ENCODE measurements at places on chromosomes 16 and 17.

DNA sequence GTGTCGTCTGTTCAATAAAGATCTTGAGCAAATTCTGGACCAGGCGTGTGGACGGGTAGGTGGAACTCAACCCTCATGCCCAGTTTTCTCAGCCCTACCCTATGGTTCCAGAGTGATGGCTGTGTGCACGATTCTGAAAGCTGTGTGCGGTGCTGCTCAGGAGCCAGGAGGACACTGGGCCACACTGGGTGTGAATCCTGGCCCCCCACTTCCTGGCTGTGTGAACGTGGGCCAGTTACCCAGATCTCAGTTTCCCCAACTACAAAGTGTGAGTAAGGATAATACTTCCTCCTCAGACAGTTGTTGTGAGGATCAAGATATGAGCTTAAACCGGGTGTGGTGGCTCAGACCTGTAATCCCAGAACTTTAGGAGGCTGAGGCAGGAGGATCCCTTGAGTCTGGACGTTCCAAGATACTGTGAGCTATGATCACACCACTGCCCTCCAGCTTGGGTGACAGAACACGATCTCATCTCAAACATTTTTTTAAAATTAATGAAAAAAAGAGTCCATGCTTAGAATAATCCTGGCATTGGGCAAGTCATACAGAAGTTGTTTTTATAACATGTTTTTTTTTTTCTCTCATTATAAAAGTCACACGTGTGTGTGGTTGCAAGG lies 14.7 kb upstream of the MPRIP start:
- no peak for DNase-seq

DNA sequence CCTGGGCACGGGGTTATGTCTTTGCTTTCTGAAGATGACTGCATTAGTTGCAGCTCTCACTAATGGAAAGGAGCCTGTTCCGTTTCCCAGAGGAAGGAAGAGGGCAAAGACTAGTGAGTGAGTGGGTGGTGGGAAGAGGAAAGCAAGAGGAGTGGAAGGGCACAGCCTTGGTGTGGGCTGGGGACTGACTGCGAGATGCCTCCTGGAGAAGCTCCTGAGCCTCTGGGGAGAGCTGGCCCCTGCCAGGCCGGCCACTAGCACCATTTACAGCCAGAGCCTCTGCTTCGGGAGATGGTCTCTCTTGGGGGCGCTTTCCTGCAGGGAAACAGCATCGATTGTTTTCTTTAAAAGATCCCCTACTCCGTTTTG lies 825 bp upstream of the RHBDL3 start:
- no peak for DNase-seq

- DNase-seq, result no peak
These were observed 74.6 kb downstream of the SYCE1L start for GRCh38 chr16:77273815-77274214.

- DNase-seq, result no peak
These were observed 9.8 kb downstream of the FSCN2 start for GRCh38 chr17:81537856-81538555.

DNA sequence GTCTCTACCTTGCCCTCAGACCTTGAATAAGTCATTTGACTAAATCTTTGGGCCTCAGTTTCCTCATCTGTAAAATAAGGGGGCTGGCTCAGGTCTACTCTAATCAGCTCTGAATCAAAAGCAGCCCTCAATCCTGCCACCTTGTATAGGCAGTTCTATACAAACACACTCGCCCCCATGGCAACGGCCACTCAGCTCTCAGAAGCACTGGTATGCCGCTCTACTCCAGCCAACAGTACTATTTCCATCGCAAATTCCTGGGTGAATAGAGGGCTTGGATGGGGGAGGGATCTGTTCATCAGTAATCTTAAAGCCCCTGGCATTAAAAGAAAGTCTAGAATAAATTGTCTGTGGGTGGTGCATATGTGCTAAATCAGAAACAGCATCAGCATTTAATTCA lies 21.2 kb upstream of the TAOK1 start:
- no peak for DNase-seq

DNA sequence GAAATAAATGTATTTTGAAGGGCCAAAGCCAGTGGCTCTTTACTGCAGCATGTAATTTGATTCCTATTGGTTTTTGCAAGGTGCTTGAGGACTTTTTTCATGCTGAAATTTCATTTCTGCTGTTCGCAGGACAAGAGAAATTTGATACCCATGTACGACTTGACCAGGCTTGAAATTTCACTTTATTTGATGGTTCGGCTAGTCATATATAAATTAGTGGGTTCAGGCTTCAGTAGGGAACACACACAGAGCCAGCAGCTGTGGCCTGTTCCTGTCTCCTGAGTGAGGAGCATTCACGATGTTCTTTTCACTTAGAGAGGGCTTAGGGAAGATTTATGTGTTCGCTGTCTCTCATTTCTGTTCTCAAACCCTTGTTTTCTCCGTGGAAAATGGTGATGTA lies 258.4 kb upstream of the CACNG5 start:
- DNase-seq, result no peak

DNA sequence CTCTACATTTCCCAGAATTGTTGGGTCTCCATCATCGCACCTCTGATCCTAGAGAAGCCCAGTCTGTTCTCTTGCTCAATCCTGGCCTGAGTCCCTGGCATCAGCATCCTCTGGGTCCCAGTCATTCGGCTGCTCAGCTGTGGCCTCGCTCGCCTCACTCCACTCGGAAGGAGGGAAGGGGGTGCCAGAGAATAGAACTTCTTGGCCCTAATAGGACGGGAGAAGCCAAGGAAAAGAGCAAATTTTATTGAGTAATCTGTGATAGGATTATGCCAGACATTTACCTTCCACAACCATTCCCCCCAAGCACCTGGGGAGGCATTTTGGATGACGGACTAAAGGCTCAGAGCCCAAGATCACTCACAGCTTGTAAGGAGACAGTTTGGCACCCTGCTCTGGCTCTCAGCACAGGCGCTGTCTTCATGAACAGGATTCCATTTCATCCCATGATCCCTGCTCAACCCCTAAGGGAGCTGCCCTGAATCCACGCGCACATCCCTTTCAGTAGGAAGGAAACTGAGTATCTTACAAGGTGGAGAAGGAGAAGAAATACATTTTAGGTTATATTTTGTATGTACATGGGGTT lies 498 bp upstream of the CLEC10A start:
- DNase-seq, result no peak

DNA sequence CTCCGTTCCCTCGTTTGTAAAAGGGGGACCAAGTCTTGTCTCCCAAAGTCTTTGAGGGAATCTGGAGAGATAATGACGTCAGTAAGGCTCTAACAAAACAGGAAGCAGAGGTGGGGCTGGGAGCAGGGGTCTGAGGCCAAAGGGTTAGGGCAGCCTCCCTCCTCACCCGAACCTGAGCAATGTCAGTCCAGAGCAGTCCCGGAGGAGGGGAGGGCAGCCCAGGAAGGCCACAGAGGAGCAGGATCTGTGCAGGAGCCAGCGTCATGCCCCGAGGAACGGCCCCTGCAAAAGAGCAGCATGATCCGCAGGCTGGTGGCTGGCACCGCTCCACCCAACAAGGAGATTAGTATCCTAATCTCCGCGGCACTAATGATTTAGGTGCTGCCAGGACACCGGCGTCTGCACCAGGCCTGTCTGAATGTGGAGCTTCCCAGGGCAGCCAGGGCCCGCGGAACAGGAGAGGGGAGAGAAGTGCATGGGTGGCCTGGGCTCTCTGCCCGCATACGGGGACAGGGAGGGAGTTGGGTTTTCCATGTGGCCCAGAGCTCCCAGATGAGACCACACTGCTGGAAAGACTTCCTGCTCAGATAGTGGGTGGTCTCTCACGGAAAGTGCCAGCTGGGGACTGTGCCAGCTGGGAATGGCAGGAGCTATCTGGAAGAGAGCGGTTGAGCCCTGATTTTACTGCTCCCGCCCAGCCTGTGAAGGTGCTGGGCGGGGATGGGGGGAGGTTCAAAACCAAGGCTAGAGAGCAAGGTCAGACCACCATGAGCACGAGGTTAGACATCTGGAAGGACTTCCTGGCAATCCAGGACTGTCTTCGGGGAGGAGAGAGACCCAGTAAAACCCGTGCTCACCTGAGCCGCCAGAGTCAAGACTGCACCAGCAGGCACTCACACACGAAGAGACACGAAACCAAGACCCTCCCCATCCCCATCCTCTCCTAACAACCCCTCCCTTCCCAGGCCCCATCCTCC lies 11.0 kb upstream of the KRT17 start:
- DNase-seq, result no peak

DNA sequence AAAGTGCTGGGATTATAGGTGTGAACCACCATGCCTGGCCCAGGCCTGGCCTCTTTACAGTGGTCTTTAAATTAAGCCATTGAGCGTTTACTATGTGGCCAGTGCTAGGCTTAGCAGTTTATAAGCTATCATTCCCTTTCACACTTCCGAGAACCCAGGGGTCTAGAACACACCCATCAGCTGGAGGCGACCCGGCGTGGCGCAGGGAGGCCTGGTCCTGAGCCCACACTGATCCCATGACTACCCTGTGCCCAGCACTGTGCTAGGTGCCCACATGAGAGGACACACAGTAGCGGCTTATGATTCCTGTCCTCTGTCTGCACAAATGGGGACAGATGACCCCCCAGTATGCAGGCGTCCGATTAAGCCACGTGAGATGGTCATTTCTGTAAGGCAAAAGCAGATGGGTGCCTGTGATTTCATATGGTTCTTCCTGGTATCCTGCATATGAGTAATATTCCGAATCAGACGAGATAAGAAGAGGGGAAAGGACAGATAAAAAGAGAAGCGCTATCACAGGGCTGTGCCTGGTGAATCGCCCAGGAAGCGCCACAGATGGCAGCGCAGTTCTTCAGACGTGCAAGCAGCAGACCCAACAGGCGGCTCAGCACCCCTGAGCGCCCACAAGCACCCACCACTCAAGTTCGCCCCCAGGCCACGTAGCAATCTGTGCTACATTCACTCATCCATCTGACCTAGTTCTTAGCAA lies 5.3 kb downstream of the OSGIN1 start:
- no peak for DNase-seq

DNA sequence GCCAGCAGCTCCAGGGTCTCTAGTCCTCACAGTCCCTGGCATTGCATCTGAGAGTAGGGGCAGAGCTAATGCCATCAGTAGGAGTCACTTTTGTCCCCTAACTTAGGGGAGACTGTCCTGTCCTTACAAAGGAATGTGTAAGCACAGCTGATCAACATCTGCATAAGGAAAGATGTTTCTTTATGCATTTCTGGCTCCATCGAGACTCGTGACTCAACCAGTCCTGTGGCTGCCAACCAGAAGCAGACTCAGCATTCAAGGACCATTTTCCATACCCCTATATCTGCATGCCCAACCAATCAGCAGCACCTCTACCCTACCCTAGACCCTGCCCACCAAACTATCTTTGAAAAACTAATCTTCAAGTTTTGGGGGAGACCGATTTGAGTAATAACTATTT lies 8.2 kb upstream of the MPP2 start:
- DNase-seq, result no peak

GRCh38 chr16:72468582-72468981 lies 296.6 kb upstream of the PMFBP1 start:
- DNase-seq, result no peak

DNA sequence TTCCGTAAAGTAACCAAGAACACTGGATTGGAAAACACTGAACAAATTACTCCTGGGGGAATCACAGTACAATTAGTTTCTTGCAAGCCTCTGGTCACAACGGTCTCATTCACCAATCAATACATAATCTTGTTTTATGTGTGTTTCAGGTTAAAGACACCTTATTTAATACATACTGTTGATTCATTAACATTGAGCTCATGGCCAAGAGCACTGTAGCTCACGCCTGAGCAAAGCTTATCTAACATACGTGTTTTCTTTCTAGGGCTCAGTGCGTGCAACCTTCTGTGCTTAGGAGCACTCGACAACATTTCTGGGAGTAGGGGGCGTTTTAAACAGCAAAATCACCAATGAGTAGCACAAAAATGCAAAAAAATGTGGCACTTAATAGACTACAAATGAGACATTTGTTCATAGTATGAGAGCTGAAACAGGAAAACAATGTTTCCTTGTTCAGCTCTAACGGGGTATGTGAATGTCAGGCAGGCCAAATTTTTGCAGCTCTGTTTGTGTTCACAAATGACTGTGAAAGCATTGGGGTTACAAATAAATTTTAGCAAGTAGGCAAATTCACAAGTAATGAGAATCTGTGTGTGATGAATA lies 206.2 kb downstream of the CNTNAP4 start:
- DNase-seq, result no peak

- no peak for DNase-seq
These were observed 77.5 kb downstream of the MRTFB start for GRCh38 chr16:14148569-14148968.

- DNase-seq, result no peak
These were observed 1.8 kb upstream of the CBFA2T3 start for GRCh38 chr16:88978608-88979346.

DNA sequence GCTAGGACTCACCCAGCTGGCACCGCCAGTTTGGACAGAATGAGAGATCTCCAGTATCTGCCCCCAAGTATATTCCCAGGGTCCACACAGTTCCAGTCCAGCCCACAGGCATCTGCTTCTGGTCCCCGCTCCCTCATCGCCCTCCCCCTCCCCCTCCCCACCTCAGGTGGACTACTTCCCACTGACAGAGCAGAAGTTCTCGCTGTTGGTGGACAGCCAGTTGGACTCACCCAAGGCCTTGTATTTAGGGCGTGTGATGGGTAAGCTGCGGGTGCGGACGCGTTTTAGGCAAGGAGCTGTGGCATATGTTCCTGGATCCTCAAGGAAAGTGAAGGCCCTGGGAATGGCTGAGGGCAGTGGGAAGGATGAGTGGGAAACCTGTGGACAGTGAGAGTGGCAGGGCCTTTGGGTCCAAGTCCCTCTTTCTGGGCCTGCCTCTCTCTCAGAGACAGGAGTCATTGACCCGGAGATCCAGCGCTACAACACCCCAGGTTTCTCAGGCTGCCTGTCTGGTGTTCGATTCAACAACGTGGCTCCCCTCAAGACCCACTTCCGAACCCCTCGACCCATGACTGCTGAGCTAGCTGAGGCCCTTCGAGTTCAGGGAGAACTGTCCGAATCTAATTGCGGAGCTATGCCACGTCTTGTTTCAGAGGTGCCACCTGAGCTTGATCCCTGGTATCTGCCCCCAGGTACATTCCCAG lies 14.9 kb downstream of the CNTNAP1 start:
- DNase-seq, result no peak

DNA sequence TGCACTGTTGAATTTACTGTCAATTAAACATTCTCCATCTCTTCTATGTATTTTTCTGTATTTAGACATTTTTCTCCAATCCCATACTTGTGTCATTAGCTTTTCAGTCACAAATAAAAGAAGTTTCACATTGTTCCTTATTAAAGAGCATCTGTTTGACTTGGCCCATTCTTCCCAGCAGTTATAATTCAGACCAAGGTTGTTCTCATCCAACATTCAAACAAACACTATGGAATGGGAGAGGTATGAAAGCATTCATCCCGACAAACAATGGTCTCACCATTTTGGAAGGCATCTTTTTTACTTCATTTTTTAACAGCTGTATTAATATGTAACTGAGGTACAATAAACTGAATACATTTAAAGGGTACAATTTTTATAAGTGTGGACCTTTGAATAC lies 208.8 kb upstream of the MAF start:
- DNase-seq, result no peak

- DNase-seq, result no peak
These were observed 21.9 kb downstream of the NME3 start for GRCh38 chr16:1749152-1750117.

- DNase-seq, result no peak
These were observed 168.2 kb upstream of the IRX6 start for GRCh38 chr16:55155815-55156214.

Measured in stimulated activated CD8-positive, alpha-beta memory T cell treated with anti-CD3 and anti-CD28 coated beads, Interleukin-4, amount 100 ng/mL, for 4 hours (primary cell).